ENCODE measurements at places on chromosomes 5 and 9.

GRCh38 chr9:115133649-115134048 is 15.7 kb upstream of the TNC start:
- no peak for DNase-seq

DNA sequence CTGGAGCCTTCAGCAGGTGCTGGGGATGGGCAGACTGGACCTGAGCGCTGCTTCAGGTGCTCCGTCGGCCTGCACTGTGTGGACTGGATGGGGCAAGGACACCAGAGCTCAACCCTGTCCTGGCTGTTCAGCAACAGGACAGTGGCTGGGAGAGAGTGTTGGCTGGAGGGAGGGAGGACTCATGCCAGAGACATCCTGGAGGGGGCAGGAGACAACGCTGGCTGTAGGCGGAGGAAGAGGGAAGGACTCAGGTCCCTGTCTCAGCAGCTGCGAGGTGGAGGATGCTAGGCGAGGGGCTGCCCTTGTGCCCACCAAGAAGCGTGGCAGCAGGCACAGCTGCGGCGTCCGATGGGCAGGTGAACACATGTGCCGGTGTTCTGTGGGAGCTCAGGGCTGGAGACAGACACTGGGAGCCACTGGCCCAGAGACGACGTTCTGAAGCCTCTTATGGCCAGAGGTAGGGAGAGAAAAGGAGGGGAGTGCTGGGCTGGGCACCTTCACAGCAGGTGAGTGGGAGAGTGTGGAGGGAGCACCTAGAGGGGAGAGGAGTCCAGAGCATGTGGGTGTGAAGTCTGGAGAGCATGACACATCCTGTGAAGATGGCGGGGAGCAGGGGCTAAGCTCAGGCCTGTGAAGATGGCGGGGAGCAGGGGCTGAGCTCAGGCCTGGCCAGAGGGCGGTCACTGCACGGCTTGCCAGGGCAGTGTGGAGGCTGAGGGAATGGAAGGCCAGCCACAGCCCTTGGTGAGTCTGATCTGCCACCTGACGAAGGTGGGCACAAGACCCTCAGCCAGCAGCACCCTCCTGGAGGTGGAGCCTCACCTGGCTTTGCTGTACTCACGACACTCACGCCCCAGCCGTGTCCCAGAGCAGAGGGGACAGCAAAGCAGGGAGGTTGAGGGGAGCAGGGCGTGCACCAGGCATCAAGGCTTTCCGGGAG is 79.1 kb upstream of the FCN1 start:
- DNase-seq, result no peak

- no peak for DNase-seq
Observed at GRCh38 chr5:69188811-69189161, 597 bp upstream of the CENPH start.

DNA sequence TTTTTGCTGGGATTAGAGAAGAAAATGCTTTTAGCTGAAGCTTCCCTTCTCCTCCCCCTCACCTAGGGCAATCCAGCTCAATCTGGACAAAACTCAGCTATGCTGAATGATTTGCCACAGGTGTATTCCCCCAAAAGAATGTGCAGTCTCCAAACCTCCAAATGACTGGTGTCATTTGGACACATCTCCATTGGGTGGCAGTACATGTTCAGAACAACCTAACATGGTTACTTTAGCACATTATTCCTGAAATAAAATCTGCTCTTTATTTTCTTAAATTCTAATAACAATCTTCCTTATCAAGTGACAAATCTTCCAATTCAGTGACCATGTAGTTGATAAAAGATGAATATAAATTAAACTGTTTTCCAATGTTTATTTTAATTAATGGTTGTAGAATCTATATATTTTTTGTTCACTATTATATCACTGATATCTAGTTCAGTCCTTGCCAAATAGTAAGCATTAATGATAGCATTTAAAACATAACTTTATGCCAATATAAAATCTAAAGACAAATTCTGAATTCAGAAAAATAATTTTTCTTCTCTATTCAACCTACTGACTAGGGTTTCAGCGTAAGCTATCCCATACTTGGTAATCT is 61.3 kb upstream of the MOCS2 start:
- no peak for DNase-seq

DNA sequence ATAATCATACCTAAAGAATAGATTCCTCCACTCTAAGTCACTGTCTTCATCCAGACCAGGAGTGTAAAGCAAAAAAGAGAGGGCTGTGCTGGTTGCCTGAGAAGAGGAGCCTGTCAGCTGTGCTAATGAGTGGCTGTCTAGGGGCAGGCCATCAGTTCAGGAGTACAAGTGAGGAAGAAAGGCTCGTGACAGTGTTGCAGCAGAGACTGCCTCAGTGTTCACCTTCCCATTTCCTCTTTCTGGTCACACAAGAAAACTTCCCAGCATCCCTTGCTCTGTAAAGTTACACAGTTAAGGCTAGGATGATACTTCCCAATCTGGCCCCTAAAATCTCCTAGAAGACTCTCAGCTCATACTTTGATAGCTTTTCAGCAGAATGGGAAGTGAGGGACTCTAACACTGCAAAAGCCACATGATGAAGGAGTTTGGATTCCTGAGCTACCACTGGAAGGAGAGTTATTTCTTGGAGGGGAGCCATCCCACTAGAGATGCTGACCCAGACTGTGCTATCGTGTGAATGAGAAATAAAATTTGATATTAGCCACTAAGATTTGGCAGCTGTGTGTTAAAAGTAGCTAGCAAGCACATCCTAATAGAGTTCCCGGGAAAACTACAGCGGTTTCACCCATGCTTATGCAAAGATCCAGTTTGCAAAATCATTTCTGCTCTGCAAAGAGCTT is 67.1 kb downstream of the ADAMTS12 start:
- no peak for DNase-seq

- DNase-seq, result no peak
Observed at GRCh38 chr9:77987081-77987656, 44.4 kb downstream of the GNAQ start.

GRCh38 chr9:108478431-108479332 is 377.1 kb downstream of the ACTL7B start:
- DNase-seq, result peak; percentile 15

DNA sequence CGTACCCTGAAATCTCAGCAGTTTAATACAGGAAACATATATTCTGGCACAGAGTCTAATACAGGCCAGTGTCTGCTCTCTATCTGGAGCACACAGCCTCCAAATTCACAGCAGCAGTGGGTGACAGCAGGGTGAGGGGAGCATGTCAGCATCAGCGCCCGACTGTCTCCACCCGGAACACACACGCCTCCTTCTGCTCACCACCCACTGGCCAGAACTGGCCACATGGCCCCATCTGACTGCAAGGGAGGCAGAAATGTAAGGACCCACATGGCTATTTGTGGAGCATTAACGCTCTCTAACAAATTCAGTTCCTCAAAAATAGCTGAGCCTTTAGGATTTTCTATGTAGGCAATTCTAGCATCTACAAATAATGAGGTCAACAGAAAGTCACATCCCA is 24.6 kb downstream of the UBE2QL1 start:
- DNase-seq, result no peak

DNA sequence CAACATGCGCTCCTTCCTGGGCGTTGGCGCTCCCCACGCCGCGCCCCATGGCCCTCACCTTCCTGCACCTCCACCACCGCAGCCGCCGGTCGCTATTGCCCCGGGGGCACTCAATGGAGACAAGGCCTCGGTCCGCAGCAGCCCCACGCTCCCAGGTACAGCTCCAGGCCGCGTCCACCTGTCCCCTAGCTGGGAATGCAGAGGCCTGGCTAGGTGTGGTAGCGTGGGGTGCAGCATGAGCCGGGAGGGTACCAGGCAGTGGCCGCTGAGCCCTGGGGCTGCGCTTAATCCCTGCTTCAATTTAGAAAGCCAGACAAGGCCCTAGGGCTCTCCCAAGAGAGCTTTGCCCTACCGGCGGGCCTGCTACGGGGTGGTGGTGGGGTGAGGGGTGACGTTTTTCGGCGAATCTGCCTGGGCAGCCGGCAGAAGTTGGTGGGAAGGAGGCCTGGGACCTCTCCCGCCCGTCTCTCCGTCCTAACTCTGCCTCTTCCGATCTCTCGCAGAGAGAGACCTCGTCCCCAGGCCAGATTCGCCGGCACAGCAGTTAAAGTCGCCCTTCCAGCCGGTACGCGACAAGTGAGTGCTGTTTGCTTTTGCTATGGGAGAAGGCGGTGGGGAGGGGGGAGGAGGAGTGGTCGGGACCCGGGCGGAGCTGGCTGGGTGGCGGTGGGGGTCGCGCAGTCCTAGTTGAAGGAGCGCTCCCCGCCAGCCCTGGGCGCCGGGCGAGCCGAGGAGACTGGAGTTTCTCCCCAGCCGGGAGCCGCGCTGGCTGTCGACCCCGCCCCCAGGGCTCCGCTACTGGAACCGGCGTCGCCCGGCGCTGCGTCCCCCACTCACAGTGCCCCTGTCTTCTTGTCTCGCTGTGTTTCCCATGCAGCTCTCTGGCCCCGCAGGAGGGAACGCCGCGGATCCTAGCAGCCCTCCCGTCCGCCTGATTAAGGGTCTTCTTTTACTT is 4.8 kb downstream of the IRX1 start:
- no peak for DNase-seq

DNA sequence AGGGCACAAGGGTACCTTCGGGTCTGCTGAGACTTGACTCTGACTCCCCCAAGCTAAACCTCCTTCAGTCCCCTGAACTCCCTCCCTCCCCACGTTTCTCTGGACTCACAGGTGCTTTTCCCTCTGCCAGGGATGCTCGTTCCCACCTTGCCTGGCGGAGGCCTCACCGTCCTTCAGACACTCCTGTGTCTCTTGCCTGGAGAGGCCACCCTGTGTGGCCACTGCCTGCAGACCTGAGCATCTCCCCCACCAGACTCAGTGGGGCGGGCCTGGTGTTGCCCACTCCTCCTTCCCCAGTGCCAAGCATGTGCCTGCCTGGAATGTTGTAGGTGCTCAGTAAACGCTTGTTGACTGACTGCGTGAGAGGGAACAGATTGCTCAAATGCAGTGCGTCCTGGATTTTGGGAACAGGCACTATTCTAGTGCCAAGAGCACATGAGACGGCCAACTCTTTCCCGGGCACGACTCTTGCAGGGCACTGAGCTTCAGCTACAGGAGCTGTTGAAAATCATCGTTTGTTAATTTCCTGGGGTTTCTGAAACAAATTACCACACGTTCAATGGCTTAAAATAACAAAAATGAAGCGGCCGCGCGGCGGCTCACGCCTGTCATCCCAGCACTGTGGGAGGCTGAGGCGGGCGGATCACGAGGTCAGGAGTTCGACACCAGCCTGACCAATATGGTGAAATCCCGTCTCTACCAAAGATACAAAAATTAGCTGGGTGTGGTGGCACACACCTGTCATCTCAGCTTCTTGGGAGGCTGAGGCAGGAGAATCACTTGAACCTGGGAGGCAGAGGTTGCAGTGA is 71.0 kb upstream of the BARHL1 start:
- DNase-seq, result no peak

DNA sequence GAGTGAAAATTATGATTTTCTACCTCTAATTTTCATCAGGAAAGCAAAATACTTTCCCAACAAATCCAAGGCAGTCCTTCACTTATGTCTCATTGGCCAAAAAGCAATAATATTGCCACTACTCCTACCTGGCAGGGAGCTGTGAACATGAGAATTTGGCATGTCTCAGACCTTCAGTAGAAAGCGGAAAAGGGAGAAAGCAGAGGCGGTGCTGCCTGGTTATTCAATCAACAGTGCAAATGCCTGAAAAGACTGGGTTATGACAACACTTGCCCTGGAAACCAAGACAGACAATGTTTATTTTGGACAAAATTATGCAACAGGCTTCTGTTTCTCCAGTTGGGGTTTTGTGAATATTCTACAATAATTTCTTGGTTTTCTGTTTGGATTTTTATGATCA is 194.4 kb downstream of the TAF11L14 start:
- DNase-seq, result no peak

GRCh38 chr5:17477043-17477442 is 21.0 kb upstream of the TAF11L2 start:
- no peak for DNase-seq

DNA sequence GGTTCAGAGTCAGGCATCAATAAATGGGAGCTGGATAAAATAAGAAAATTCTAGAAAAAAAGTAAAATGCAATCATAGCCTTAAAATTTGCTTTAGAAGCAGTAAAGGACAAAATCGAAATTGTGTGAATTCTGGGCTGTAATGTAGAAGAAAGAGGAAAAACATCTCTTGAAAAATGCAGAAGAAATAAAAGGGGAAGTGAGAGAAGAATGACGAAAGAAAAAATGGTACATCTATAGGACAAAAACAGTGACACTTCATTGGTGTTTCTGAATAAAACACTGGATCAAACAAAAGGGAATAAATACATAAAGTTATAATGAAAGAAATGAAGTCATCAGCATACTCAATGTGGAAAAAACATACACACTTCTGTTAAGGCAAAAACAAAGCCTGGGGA is 642.3 kb downstream of the ACTL7B start:
- no peak for DNase-seq

DNA sequence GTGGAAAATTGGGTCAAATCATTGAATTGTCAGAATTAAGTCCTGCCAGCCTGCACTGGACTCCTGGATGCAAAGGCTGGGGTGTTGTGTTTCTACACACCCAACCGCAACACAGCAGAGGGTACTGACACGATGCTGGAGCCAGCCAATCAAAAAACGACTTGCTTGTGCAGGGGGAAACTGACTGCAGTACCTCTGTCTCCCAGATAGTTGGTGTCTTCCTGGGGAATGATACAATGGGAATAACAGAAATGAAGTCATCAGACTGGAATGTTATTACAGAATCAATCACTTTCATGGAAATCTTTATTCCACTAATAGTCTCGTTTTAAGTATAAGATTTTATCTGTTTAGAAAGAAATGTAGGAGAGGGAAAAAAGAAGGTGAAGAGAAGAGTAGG is 330.3 kb downstream of the MLLT3 start:
- no peak for DNase-seq

GRCh38 chr5:137648361-137648760 is 87.5 kb downstream of the KLHL3 start:
- DNase-seq, result no peak

GRCh38 chr5:172370648-172371545 is 83.4 kb downstream of the SH3PXD2B start:
- no peak for DNase-seq

DNA sequence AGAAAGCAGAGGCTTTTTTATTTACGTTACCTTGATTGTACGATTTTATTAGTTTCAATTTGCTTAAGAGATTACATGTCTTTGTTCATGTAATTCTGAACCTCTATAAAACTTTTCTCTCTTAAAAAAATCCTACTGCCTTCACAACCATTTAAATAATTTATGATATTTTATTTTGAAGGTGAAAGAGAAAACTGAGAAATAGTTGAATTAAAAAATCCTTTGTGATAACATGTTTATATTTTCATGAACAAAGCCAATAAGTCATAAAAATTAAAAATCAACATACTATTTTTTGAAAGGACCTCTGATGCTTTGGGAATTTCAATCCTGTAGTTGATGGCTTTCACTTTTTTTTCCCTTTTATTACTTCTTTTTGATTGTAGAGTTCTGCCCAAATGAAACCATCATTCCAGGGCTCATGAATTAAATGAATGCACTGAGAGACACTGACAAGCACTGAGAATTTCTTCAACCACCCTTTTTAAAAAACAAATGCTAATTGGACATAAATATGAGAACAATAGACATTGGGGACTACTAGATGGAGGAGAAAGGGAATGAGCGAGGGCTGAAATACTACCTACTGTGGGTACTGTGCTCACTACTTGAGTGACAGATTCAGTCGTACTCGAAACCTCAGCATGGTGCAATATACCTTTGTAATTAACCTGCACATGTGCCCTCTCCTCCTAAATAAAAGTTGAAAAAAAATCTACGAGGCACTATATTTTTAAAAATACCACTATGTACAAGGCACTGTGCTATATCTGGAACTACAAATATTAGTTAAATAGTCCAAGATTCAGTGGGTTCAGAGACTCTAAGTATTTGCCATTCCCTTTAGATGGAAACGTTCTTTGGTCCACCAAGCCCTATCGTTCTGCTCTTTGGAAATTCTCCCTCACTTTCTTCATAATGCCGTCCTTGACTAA is 5.9 kb downstream of the CDKN2A start:
- DNase-seq, result no peak
